ENCODE measurements at places on chromosomes 7 and 10.

GRCh38 chr7:95454438-95455045 is 19.7 kb upstream of the PON2 start:
- no peak for DNase-seq
- H3K4me1 ChIP-seq, result peaks cover 4% of the 10 kb centered on the region
- no peak overlapping the region for H3K4me3 ChIP-seq
- no peaks in the 10 kb centered on the region for H3K36me3 ChIP-seq

DNA sequence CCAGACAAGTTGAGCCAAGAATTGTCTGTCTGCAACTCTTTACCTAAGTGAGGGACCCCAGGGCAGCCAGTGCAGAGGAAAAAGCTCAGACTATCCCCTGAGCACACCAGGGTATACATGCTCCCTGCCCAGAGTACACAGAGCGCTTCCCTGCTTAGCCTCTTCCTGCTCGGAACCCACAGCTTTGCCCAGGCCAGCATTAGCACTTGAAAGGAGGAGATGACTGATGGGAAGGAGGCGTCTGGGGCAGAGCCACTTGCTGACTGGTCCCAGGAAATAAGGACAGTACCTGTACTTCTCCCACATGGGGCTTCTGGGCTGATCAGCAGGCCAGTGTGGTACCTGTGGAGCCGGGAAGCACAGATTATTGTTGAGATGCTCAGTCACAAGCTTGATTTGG is 48.4 kb upstream of the TRIM8 start:
- no peak for DNase-seq
- no peak overlapping the region for H3K27ac ChIP-seq
- H3K4me3 ChIP-seq, result no peak overlapping the region

DNA sequence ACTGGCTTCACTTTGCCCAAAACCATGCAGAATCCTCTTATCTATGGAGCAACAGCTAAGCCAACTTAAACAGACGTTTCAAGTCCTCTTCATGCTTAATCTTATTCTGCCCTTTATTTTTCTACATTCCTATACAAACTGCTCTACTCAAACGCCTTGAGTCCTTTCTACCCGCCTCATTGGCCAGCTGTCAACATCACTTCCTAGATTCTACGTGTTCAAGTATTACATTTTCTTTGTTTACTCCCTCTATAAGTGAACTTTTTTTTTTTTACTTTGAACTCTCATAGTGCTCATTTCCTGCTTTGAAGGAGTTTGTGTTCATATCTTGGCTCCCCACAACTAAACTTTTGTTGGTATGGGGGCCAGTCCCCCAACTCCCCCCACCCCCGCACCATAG is 28.9 kb upstream of the SLC26A5 start:
- no peaks in the 10 kb centered on the region for H3K4me1 ChIP-seq
- no peak for DNase-seq
- H3K36me3 ChIP-seq, result no peaks in the 10 kb centered on the region
- no peak overlapping the region for H3K27ac ChIP-seq

DNA sequence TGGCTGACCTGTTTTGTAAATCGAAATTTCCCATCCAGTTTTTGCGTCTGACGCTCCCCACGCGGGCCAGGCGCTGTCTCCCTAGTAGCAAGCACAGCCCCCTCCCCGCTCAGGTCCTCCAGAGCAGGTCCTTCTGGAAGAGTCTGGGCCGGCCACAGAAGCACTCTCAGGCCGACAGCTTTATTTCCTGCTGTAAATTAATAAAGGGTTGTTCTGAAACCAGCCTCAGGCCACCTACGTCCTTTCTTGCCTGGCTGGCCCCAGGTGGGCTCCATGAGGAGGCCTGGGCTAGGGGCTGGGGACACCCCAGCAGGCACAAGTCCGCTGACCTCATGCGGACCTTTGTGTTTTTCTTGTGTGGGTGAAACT is 35.2 kb downstream of the CAMK2B start:
- no peaks in the 10 kb centered on the region for H3K27me3 ChIP-seq
- no peaks in the 10 kb centered on the region for H3K36me3 ChIP-seq
- no peaks in the 10 kb centered on the region for H3K4me1 ChIP-seq
- DNase-seq, result no peak

GRCh38 chr10:29209830-29210229 is 79.0 kb upstream of the LYZL1 start:
- no peak overlapping the region for H3K27ac ChIP-seq
- no peaks in the 10 kb centered on the region for H3K36me3 ChIP-seq
- H3K4me3 ChIP-seq, result no peak overlapping the region

DNA sequence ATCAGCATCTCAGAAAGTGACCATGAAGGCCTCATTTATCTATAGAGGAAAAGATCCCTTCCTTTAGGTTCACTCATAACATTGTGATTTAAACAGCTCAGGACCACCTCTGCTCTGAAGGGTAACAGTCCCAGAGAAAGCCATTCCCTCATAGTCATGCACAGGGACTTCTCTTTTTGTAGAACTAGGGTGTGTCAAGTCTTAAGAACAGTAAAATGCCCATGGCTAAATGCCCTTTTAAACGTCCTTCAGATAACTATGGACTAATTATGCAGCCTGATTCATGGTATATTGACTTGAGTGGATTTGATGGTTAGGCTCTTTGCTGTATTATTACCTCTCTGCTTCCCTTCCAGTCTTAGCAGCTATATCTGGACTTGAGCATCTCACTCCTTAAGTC is 337.8 kb downstream of the SORCS1 start:
- no peaks in the 10 kb centered on the region for H3K27me3 ChIP-seq
- H3K4me1 ChIP-seq, result no peaks in the 10 kb centered on the region
- no peak for DNase-seq
- H3K27ac ChIP-seq, result no peak overlapping the region
- no peaks in the 10 kb centered on the region for H3K36me3 ChIP-seq

- no peak overlapping the region for H3K4me3 ChIP-seq
- H3K27ac ChIP-seq, result no peak overlapping the region
- H3K36me3 ChIP-seq, result no peaks in the 10 kb centered on the region
- no peak for DNase-seq
These were observed 11.5 kb downstream of the GTF2IRD1 start for GRCh38 chr7:74464931-74465886.

- H3K4me1 ChIP-seq, result no peaks in the 10 kb centered on the region
- no peak for DNase-seq
- H3K27ac ChIP-seq, result no peak overlapping the region
These were observed 56.3 kb downstream of the IFIT5 start for GRCh38 chr10:89470628-89471027.

DNA sequence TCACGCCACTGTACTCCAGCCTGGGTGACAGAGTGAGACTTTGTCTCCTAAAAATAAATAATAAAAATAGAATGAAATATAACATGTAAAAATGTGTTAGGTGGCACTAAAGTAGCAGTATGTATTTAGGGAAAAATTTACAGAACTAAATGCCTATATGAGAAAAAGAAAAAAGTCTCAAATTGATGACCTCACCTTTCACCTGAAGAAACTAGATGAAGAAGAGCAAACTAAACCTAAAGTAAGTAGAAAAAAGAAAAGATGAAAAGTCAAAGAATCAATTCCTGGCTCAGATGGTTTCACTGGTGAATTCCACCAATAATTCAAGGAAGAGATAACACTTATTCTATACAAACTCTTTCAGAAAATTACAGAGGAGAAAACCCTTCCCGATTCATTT is 106.5 kb upstream of the NANOS1 start:
- H3K36me3 ChIP-seq, result no peaks in the 10 kb centered on the region
- no peaks in the 10 kb centered on the region for H3K27me3 ChIP-seq
- no peak for DNase-seq
- no peak overlapping the region for H3K27ac ChIP-seq

- H3K4me1 ChIP-seq, result no peaks in the 10 kb centered on the region
- H3K4me3 ChIP-seq, result no peak overlapping the region
- H3K36me3 ChIP-seq, result no peaks in the 10 kb centered on the region
- no peak for DNase-seq
- no peak overlapping the region for H3K27ac ChIP-seq
- H3K27me3 ChIP-seq, result no peaks in the 10 kb centered on the region
These were observed 16.4 kb downstream of the SORCS3 start for GRCh38 chr10:104657457-104657856.

DNA sequence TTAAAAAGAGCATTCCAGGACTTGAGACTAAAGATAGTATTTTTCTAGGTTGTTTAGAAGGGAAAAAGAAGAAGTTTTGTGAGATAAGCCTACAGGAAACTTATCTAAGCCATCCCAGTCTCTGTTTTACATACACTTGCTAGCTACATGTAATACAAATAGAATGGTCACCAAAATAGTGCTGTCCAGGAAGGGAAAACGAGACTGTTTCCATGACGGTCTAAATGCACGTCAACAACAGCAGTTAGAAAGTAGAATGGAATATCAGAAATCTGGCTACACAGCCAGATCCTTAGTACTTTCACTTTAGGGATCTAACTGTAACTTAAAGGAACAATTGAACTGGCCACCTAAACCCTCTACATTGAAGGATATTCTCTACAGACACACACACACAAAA is 117.6 kb downstream of the TSPAN12 start:
- no peak overlapping the region for H3K4me3 ChIP-seq
- H3K27ac ChIP-seq, result no peak overlapping the region
- DNase-seq, result no peak
- no peaks in the 10 kb centered on the region for H3K36me3 ChIP-seq
- no peaks in the 10 kb centered on the region for H3K27me3 ChIP-seq
- no peaks in the 10 kb centered on the region for H3K4me1 ChIP-seq

DNA sequence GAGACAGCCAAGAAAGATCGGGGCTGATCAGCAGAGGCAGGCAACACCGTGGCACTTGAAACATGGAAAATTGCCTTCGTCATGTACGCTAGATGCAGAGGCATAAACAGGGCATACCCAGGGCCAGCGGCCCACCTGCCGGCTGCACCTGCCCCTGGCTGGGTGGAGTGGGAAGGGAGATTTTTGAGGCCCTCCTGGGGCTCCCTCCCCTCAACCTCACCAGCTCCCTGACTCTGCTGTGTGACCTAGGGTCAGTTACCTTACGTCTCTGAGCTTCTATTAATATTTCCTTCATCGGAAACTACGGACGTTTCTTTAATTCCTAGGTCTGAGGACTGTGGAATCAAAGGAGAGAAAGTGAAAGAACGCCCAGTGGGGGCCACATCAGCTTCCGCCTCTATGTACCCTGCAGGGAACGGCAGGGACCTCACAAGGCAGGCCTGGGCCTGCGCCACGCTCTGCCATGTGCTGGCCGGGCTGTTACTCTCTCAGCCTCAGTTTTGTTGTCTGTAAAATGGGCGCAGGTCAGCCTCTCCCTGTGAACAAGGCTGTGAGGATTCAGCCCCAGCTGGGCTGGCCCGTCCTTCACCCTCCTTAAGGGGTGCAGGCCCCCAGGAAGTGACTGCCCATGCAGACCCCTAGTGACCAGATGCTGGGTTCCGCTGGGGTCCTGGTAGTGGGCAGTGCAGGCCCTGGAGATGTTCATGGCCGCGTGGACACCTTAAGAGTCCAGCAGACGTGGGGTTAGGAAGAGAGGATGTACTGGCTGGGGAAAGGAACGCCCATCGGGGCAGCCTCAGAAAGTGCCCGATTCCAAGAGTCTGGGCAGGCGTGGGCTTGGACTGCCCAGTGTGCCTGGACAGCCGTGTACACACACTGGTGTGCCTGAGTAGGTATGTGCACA is 22.7 kb downstream of the ELFN1 start:
- no peak overlapping the region for H3K4me3 ChIP-seq
- no peaks in the 10 kb centered on the region for H3K36me3 ChIP-seq
- H3K27me3 ChIP-seq, result no peaks in the 10 kb centered on the region
- no peak for DNase-seq

DNA sequence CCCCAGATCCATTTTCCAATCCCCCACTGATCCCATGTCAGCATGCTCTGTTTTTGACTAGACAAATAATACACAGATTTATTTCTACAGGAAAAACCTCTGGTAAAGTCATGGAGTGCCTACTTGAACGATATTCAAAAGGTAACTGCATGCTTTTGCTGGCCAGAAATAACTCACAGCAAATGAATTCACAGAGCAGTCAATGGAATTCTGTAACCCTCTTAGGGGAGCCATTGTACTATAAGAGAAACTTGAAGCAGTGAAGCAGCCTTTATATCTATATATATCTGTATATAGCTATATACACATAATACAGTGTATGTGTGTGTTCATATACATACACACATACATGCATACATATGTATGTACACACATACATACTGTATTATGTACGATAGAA is 29.0 kb upstream of the MEOX2 start:
- DNase-seq, result no peak
- no peaks in the 10 kb centered on the region for H3K36me3 ChIP-seq
- H3K27me3 ChIP-seq, result no peaks in the 10 kb centered on the region

DNA sequence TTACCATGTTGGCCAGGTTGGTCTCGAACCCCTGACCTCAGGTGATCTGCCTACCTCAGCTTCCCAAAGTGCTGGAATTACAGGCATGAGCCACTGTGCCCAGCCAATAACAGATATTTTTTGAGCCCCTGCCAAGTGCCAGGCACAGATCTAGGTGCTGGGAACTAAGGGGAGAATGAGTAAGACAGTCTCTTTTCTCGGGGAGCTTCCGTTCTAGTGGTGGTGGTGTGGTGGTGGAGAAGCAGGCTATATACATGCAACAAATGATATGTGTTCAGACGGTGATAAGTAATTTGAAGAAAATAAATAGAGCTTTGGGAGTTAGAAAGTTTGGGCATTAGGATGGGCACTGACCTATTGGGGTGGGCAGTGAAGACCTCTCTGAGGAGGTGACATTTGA is 76.7 kb upstream of the VKORC1L1 start:
- H3K36me3 ChIP-seq, result no peaks in the 10 kb centered on the region
- DNase-seq, result peak; percentile 19
- H3K4me1 ChIP-seq, result no peaks in the 10 kb centered on the region
- no peak overlapping the region for H3K27ac ChIP-seq
- no peaks in the 10 kb centered on the region for H3K27me3 ChIP-seq

DNA sequence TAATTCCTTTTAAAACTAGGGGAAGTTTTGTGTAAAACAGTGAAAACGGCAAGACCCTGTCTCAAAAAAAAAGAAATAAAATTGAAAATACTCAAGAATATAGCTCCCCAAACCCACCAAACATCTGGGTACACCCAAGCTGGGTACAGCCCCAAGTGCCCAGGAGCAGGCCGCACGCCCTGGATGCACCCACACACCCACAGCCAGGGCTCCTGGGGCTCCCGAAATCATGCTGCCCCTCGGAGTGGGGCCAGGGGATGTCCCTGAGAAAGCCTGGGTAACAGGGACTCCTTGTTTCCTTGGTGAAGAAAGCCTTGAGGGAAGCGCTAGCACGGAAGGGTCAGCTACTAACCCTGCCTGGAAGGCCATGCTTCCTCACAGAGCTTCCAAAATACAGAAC is 10.1 kb downstream of the BNIP3 start:
- H3K4me3 ChIP-seq, result no peak overlapping the region
- H3K27me3 ChIP-seq, result no peaks in the 10 kb centered on the region
- no peak for DNase-seq
- H3K27ac ChIP-seq, result no peak overlapping the region

GRCh38 chr10:36880898-36881297 is 244.5 kb upstream of the ANKRD30A start:
- H3K27ac ChIP-seq, result no peak overlapping the region
- no peaks in the 10 kb centered on the region for H3K4me1 ChIP-seq
- H3K27me3 ChIP-seq, result no peaks in the 10 kb centered on the region
- peak; percentile 78 for DNase-seq
- no peaks in the 10 kb centered on the region for H3K36me3 ChIP-seq
- H3K4me3 ChIP-seq, result no peak overlapping the region

GRCh38 chr10:14812271-14812670 is 25.6 kb downstream of the CDNF start:
- H3K27me3 ChIP-seq, result no peaks in the 10 kb centered on the region
- no peaks in the 10 kb centered on the region for H3K36me3 ChIP-seq
- H3K4me1 ChIP-seq, result peaks cover 4% of the 10 kb centered on the region
- no peak for DNase-seq

GRCh38 chr7:159139202-159139601 is 5.5 kb downstream of the VIPR2 start:
- H3K27ac ChIP-seq, result no peak overlapping the region
- H3K36me3 ChIP-seq, result no peaks in the 10 kb centered on the region

Data from Karpas-422 (cell line).